ENCODE measurements at places on chromosomes 5 and 9. TPM values are rescaled to one million over a fixed set of nuclear protein-coding genes. Genes with fewer than 3 reads are reported as not detected.

Gene BTNL3
- total RNA-seq, result not detected

Gene ANXA2R
- 2.7 TPM for total RNA-seq

Gene NDUFS4
- total RNA-seq, result 80.1 TPM

Gene KIF27
- 3.1 TPM for total RNA-seq

Gene DNAH5
- 0.39 TPM for total RNA-seq

Gene RNF208
- not detected for total RNA-seq

Gene GRXCR2
- not detected for total RNA-seq

Gene TAL2
- not detected for total RNA-seq

Gene SPATA31E1
- total RNA-seq, result 0.59 TPM

Gene ALDH7A1
- 28.3 TPM for total RNA-seq

Gene SV2C
- not detected for total RNA-seq

Gene CRAT
- 67.1 TPM for total RNA-seq

Gene GPR150
- total RNA-seq, result 0.20 TPM

Gene DDX41
- 55.5 TPM for total RNA-seq

Gene NOXA1
- total RNA-seq, result 0.37 TPM

All from subcutaneous preadipocyte (primary cell).